Right renal pelvis (tissue), 4 donors: ENCODE measurements at places on chromosomes 12 and 14.

- no peak for DNase-seq
These were observed 13.6 kb downstream of the ABCD2 start for GRCh38 chr12:39605996-39606395.

DNA sequence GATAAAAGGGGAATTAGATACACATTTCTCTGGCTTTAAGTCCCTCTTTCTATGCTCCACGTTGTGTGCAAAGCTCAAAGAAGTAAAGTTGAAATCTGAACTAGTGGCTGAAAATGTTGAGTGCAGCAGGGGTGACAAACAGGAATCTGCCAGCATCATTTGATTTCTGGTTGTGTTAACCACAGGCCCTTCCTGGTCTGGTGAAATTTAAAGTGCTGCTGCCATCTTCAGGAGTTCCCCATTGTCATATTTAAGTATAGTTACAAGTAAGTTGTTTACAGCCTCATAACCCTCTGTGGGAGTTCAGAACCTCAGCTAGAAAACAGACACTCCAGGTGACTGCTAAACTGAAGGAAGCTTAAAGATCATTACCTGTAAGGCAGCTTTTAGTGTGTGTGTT, 90.9 kb upstream of the CCDC196 start:
- no peak for DNase-seq

DNA sequence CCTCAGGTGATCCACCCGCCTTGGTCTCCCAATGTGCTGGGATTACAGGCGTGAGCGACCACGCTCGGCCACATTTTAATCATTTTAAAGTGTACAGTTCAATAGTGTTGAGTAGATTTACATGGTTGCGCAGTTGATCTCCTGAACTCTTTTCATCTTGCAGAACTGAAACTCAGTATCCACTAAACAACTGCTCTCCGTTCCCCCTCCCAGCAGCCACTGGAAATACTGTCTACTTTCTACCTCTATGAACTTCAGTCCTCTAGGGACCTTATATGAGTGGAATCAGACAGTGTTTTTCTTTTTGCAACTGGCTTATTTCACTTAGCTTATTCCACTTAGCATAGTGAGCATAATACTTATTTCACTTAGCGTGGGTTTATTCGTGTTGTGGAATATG, 53.7 kb downstream of the KCTD10 start:
- DNase-seq, result no peak

DNA sequence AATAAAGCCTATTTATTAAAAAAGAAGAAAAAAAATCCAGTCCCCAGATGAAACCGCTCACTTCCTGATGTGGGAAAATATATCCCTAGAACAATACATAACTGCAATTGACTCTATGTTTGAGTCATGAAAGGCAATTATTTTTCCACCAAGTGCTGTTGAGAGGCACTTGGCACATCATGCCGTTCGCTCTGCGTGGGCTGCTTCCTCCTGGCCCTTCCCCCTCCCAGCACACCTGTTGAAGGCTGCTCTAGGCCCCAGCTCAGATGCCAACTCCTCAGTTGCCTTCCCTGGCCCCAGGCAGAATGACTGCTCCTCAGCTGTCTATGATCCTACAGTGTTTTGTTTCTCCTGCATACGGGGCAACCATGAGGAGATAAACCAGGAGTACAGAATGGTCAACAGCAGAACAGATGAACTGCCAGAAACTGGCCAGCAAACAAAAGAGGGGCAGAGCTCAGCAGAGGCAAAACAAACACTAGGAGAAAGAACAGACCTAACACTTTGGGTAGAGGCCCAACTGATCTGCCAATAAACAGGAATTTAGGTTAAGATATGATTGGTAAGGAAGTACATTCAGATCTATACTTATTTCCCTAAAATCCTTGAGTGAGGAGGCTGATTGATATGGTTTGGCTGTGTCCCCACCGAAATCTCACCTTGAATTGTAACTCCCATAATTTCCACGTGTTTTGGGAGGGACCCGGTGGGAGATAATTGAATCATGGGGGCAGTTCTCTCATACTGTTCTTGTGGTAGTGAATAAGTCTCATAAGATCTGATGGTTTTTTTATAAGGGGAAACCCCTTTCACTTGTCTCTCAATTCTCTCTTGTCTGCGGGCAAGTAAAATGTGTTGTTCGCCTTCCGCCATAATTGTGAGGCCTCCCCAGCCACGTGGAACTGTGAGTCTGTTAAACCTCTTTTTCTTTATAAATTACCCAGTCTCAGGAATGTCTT, 58.6 kb downstream of the SLC38A1 start:
- DNase-seq, result no peak

GRCh38 chr12:89504560-89505346, 19.8 kb downstream of the GALNT4 start:
- DNase-seq, result no peak

DNA sequence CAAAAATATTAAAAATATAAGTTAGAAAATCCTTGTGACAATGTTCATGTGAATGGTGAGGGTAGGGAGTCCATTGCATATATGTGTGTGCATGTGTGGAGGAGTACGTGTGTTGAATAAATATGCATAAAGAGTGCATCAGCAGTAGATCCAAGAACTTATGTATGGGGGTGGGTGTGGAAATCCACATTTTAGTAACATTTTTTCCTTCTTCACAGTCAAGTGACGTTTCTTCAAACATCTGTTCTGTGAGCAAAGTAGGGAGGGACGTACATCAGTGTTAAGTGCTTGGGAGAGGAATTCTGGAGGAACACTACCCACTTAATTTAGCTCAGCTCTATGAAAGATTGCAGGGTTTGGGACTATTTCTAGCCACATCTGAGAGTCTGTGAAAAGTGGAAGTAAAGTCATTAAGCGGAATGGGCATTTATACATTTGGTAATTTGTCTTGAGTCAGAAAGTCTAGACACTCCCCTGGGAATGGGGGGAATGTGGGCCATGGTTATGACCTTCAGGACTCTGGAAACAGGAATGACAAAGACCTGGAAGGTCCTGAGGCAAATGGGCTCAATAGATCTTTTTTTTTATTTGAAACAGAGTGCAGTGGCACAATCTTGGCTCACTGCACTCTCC, 156.4 kb upstream of the PLXNC1 start:
- no peak for DNase-seq

DNA sequence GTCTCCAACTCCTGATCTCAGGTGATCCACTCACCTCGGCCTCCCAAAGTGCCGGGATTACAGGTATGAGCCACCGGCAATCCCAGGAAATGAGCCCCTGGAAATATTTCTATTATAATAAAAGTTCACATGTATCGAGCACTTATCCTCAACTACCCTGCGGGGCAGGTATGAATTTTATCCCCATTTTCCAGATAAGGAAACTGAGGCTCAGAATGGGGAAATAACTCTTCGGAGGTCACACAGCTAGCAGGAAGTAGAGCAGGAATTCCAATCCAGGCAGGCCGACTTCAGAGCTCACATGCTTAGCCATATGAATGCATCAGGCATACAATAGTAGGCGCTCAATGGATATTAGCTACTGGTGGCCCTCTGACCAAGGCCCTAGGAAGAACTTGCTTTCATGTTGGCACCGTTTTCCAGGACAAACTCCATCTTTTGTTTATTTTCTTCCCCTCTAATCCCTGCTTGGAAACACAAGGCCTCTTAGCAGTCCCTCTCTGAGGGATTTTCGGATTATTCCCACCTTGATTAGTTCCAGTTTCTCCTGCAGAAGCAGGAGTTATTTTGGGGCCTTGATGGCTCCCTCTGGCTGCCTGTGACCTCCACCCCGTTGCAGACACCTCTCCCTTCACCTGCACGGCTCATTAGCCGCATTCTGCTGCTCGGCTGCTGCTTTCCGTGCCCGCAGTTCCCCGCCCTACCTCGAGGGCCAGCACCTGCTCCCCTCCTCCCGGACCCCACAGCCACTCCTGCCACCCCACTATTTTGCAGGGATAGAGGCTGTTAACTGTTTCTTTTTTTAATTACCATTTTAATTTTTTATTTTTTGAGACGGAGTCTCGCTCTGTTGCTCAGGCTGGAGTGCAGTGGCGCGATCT, 18.7 kb upstream of the POP5 start:
- no peak for DNase-seq

- no peak for DNase-seq
These were observed 75.3 kb downstream of the WSCD2 start for GRCh38 chr12:108204117-108204987.

DNA sequence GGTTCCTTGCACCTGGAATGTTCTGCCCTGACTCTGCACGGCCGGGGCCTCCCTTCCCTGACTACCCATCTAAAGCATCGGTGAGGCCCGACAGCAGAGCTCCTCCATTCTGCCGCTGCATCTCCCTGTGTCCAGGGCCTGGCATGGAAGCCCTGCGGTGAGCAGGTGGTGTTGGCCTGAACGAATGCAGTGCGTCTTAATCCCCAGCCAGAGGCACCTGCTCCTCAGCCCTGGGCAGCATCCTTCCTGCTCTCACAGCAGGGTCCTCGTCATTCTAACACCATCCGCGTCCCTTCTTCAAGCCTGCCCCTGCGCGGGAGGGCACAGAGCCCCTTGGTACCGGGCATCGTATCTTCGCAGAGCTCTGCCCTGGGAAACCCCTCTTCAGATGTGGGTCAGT, 15.4 kb downstream of the BEGAIN start:
- DNase-seq, result no peak
